Panc1 (cell line): ENCODE measurements at places on chromosomes 7 and 10. TPM values are rescaled to one million over a fixed set of nuclear protein-coding genes. Genes with fewer than 3 reads are reported as not detected.

DNA sequence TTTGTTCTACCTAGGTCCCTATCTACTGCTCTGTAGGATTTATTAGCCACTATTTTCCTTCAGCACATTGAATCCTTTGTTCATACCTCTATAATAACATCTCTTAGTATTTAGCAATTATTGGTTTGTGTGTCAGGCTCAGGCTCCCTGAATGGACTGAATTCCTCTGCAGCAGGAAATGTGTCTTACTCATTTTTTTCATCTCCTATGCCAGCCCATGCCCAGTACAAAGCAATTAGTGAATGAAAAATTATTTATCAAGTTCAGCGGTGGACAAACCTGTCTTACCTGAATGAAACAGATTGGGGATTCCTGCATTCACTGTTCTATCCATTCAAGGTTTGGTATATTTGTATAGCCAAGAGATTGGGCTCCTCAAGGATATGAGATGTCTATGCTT, 53.7 kb downstream of the C1GALT1 start:
- DNase-seq: no peak

DNA sequence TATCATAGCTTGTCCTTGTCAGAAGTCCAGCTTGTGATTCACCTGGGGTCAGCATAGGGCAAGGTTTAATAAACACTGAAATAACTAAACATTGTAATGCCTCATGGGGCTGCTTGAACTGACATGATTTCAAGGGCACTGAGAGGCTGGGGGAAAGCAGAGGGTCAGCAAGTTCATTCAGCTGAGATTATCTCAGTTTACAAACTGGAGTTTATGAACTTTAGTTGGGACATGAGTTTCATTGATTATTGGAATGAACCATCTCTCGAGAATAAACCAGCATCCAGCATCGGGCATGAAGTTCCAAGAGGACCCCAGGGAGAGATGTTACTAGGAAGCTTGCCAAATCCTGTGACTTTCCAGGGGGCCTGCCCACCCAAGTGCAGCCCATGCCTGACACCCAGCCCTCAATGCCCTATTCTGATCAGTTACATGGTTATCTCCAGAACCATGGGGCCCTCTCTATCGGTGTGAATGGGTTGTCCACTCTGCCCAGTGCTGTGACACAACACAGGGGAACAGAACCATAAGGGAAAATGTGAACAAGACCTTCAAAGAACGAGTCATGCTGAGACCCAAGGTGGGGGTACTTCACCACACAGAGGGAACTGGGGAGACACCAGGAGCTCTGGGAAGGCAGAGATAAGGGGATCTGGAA, 7.9 kb upstream of the CYP3A7 start:
- no peak for DNase-seq

- DNase-seq: no peak
Measured at GRCh38 chr10:97270523-97271154, 21.8 kb downstream of the ARHGAP19 start.

DNA sequence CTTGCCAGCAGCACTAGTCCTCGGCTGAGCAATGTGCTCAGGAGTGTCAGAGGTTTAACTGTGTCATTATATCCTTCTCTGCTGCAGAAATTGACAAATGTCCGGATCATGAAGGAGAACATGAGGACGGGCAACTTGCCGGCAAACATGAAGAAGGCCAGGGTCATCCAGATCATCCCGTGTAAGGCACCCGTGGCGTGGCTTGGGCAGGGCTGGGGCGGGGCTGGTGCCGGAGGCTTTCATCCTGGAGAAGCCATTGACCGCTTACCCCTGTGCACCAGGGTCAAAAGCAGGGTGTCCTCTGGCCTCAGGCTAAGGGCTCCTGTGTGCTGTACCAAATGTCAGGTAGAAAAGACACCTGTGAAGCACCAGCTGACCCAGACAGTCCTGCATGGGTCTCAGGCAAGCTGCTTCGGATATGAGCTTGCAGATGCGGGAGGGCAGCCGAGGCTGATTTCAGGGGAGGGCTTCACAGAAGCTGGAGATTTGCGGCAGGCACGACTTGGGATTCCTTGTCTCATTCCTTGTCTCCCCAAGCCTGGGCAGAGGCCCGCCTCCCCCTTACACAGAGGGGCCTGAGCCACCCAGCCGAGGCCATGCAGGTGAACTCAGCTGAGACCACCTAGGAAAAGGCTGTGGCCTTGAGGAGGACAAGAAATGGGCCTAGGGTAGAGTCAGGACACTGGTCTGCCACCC, 55.4 kb downstream of the MKI67 start:
- no peak for DNase-seq

- DNase-seq: no peak
Measured at GRCh38 chr7:143372070-143372469, 9.1 kb upstream of the ZYX start.

LFNG gene
- 38.1 TPM for total RNA-seq

CCDC7 gene
- total RNA-seq: 6.0 TPM

GRM3 gene
- not detected for total RNA-seq

PDE6C gene
- not detected for total RNA-seq

CDC14C gene
- total RNA-seq: not detected
